ENCODE measurements at places on chromosomes 2 and 18. TPM values are rescaled to one million over a fixed set of nuclear protein-coding genes. Genes with fewer than 3 reads are reported as not detected.

The PLGLB1 gene
- not detected for total RNA-seq

The B3GNT7 gene
- total RNA-seq = 0.50 TPM

The CRYGC gene
- total RNA-seq = not detected

The NEU2 gene
- not detected for total RNA-seq

The IFT172 gene
- total RNA-seq = 25.9 TPM

The SMAD4 gene
- total RNA-seq = 120 TPM

The SPATA3 gene
- total RNA-seq = not detected

The NAT8 gene
- total RNA-seq = not detected

The PCARE gene
- not detected for total RNA-seq

The RNU2-63P gene
- under 0.01 TPM for total RNA-seq

The BMP10 gene
- not detected for total RNA-seq

The SLC9A4 gene
- total RNA-seq = not detected

The TOGARAM2 gene
- total RNA-seq = 0.13 TPM

The HOXD13 gene
- not detected for total RNA-seq

The UGT1A4 gene
- not detected for total RNA-seq

The IGFBP5 gene
- total RNA-seq = 0.40 TPM

The CFAP210 gene
- not detected for total RNA-seq

The PKDCC gene
- 1.1 TPM for total RNA-seq

The FSHR gene
- total RNA-seq = not detected

The PECR gene
- 6.5 TPM for total RNA-seq

The ASIC4 gene
- not detected for total RNA-seq

The GAL3ST2 gene
- total RNA-seq = not detected

The SMIM21 gene
- not detected for total RNA-seq

The MARCO gene
- total RNA-seq = not detected

The GPAT2 gene
- 6.5 TPM for total RNA-seq

The REG3G gene
- total RNA-seq = not detected

The GAREM2 gene
- 1.1 TPM for total RNA-seq

The AAK1 gene
- total RNA-seq = 174 TPM

The BCL2 gene
- 2.6 TPM for total RNA-seq

The SP140 gene
- not detected for total RNA-seq

The FOXD4L1 gene
- total RNA-seq = not detected

The RPRD1A gene
- 99.9 TPM for total RNA-seq

The IL18RAP gene
- not detected for total RNA-seq

The ITPRIPL1 gene
- 1.6 TPM for total RNA-seq

The ARHGAP28 gene
- 14.1 TPM for total RNA-seq

The STARD7 gene
- total RNA-seq = 249 TPM

The EFEMP1 gene
- total RNA-seq = 2,356 TPM

The SPOPL gene
- 25.9 TPM for total RNA-seq

The VIL1 gene
- total RNA-seq = not detected
